Panc1 (cell line): ENCODE measurements at places on chromosomes 6 and 20. TPM values are rescaled to one million over a fixed set of nuclear protein-coding genes. Genes with fewer than 3 reads are reported as not detected.

The ERVFRD-1 gene
- total RNA-seq, result not detected

The GMNN gene
- 53.1 TPM for total RNA-seq

The C20orf141 gene
- total RNA-seq, result not detected

The SDCBP2 gene
- 1.8 TPM for total RNA-seq

The MYMX gene
- 1.8 TPM for total RNA-seq

The IL17F gene
- total RNA-seq, result not detected

The TRIM31 gene
- total RNA-seq, result not detected

The FAM110A gene
- 7.8 TPM for total RNA-seq

The CNR1 gene
- 0.13 TPM for total RNA-seq

The PTK7 gene
- 240 TPM for total RNA-seq
